ENCODE measurements at places on chromosomes 1 and 21.

DNA sequence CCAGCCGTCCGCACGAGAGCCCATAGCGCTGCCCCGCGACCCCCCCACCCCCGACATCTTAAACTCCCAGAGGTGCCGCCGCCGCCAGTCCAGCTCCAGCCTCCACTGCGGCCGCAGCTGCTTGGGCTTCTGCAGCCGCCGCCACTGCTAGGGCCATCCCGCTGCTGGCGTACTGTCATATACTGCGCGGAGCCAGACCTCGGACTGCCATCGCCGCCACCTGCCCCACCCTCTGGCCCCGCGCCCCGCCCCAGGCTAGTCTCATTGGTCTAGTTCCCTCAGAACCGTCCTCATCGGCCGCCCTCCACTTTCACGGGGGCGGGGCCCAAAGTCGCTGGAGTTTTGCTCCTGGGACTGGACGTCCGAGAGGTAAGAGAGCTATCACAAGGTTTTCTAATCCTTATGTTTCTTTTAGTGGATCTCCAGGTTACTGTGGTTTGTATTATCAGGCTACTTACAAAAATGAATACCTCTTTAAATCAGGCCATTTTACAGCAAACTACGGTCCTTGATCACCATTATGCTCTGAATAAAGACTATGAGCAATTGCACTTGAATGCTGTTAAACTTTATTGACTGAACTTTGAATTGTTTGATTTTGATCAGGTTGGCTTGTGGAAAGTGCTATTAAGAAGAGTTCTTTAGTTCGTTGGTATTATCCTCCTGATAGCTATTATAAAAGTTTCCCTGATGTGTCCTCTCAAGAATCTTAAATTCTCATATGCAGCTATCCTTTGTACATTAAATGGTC, 2.8 kb upstream of the CD1D start:
- DNase-seq: peak; percentile 91

- DNase-seq: no peak
These were observed 1147.3 kb downstream of the NCAM2 start for GRCh38 chr21:22145545-22145944.

- DNase-seq: no peak
These were observed 11.5 kb downstream of the YBEY start for GRCh38 chr21:46297338-46298271.

GRCh38 chr1:235106457-235106856, 22.2 kb downstream of the TOMM20 start:
- no peak for DNase-seq

- DNase-seq: no peak
These were observed 24.9 kb downstream of the NID1 start for GRCh38 chr1:236039740-236040685.

GRCh38 chr1:45490121-45490625, 790 bp downstream of the TESK2 start:
- no peak for DNase-seq

GRCh38 chr1:86381223-86381622, 14.9 kb downstream of the ODF2L start:
- DNase-seq: no peak

GRCh38 chr1:110152133-110152785, 2.0 kb downstream of the SLC6A17 start:
- no peak for DNase-seq

- no peak for DNase-seq
These were observed 125.1 kb downstream of the CACNA1E start for GRCh38 chr1:181608386-181608785.

DNA sequence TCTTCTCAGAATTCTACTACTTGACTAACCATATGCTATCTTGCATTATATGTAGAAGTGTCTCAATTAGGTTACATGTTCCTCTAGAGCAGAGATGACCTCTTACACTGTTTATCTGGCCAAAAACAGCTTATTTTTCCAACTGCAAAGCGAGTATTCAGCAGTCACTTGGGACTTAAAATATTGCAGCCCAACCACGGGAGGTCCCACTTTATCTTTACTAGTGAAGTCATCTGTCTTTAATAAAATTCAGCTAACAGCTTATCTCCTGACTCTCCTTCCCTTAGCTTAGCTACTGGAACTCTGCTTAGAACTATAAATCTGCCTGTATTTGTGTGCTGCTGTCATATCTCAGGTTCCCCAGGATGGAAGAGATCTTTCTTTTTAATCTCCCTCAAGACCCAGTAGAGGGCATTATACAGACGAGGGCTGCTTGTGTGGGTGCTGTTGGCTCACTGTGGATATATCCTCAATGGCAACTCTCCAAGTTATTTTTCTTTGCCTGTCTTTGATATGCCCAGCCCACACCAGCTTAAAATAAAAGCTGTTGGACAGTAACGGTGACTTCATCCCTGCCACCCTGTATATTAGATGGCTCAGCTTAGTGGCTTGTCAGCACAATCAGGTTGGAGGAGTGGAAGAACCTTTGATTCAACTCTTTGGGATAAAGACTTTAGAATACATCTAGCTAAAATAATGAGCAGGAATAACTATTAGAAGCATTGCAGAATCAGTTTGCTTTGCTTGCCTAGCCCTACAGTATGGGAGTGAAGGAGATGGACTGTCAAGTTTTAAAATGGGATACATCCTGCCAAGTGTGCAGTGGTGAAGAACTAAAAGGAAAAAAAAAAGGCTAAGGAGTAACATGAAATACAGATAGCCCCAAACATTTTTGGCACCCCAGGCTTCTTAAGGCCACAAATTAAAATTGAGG, 9.6 kb downstream of the ENSA start:
- DNase-seq: no peak

- no peak for DNase-seq
These were observed 206.4 kb upstream of the PTGFR start for GRCh38 chr1:78284354-78284753.

GRCh38 chr1:10765734-10766478, 30.5 kb downstream of the CASZ1 start:
- DNase-seq: no peak

DNA sequence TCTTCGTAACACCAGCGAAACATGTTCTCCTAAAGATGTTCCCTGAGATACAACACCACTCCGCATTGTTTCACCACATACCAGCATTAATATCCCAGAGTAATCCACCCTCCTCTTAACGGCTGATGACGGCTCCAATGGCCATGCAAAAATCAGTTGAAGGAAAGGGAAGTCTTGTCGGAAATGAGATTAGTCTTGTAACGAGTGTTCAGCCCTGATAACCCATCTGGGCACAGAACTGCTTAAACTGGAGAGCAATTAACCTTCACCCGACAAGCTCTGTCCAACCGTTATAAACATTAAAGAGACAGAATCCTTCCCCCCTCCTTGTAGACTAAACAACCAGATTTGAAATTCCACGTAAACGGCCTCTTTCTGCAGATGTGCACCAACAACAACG, 21.9 kb downstream of the ERG start:
- DNase-seq: no peak

DNA sequence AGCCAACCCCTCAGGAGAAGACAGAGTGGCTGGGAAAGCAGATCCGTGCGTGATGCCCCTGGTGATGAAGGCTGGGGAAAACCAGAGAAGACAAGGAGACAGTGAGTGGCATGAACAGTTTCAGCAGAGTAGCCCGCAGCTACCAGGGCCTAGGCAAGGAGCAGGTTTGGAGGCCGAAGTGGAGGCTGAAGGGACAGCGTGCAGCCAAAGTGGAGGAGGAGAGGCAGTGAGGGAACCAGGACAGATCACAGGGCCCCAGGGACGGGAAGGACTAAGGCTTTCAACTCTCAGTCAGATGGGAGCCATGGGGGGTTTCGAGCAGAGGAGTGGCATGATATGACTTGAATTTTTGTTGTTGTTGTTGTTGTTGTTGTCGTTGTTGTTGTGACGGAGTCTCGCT, 59.9 kb upstream of the SELENON start:
- DNase-seq: no peak

- no peak for DNase-seq
These were observed 37.9 kb downstream of the IL12RB2 start for GRCh38 chr1:67345556-67345955.

GRCh38 chr1:214241060-214241459, 39.9 kb upstream of the SMYD2 start:
- no peak for DNase-seq

- no peak for DNase-seq
These were observed 13.6 kb downstream of the PCNX2 start for GRCh38 chr1:233281711-233282581.

DNA sequence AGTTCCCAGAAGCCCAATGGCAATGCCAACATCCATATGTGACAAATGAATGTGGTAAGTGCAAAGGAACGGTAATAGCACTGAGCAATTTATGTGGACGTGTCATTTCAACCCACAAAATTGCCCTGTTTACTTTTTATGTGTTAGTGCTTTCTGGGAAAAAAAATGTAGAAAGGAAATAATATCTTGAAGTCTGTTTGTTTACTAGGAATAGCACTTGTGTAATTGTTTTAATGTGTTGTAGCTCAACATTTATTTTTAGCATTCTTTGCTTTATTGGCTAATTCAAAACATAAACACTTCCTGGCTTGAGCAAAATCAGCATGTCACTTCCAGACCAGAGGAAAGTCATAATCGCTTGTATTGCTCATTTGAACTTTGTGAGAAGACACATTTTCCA, 224.8 kb upstream of the KCNK2 start:
- DNase-seq: no peak

GRCh38 chr1:201828217-201828819, 639 bp upstream of the IPO9 start:
- DNase-seq: no peak

GRCh38 chr21:39660191-39660980, 47.6 kb downstream of the B3GALT5 start:
- peak; percentile 25 for DNase-seq

- DNase-seq: peak; percentile 34
These were observed 77.8 kb downstream of the ALPL start for GRCh38 chr1:21586846-21587601.

DNA sequence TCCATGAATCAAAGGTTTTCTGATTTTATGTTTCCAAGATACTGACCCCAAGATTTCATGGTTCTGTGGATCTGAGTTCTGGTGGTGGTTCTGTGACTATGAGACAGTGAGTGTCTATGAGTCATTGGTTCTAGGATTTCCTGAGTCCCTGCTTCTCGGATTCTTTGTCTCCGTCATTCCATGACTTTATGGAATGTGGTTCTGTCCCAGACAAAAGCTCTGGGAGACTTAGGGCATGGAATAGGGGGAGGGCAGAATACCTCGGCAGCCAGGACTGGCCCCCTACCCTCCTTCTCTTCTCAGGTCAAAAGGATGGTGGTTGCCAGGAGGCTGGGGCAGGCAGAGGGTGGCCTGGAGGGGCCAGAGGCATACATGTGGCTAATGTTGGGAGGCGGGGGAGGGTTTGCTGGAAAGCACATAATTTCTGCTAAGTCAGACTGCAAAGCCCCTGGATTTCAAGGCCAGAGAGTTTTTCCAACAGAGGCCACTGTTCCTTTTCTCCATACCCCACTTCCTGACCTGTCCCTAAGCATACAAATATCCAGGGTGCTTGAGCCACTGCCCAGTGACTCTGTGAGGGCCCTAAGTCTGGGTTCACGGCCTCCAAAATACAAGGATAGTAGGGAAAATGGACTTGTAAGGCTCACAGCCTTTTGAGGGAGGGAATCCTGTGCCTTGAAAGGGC, 17.2 kb downstream of the CDCP2 start:
- peak; percentile 43 for DNase-seq

DNA sequence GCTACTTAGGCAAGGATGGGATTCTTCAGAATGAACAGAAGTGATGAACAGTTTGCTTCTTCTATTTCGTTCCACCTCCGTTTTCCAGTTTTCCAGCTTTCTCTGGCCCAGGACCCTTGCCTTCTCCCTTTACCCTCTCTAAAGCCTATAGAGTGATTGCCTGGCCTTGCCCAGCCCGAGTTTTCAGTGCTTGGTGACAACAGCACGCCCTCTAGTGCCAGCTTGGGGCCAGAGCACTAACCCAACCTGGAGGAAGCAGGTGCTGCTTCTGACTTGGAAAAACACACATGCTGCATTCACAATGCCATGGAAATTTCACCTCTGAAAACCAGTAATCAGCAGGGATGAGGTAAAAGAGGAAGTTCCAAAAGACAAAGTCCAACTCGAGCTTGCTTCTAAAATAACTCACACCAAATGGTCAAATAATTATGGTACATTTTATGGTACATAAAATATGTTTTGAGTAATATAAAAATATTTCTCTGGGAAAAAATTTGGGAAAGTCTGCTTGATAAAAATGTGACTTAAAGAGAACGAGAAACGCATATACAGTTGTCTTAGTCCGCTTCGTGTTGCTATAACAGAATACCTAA, 26.1 kb downstream of the UBE2T start:
- DNase-seq: peak; percentile 90

- no peak for DNase-seq
These were observed 50.0 kb upstream of the TARDBP start for GRCh38 chr1:10962483-10962882.

GRCh38 chr1:997993-998744, 1.7 kb downstream of the HES4 start:
- DNase-seq: peak; percentile 74

DNA sequence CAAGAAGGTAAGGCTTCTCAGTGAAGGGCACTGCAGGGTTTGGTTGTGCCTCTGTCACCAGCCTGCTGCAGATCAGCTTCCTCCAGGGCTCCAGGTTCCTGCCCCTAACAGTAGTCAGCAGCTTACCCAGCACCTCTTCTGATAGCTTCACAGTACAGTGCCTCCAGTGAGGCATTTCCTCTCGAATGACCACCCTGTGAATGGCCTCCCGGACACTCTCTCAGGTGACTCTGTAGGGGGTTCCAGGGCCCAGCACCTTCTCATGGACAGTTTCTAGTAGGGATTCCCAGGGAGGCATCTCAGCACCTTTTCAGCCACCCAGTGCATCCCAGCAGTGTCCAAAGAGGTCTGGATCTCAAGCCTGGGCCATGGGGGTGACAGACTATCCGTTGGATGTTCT, 28.4 kb downstream of the USP48 start:
- no peak for DNase-seq

GRCh38 chr1:208997726-208998312, 585.7 kb upstream of the CAMK1G start:
- no peak for DNase-seq

DNA sequence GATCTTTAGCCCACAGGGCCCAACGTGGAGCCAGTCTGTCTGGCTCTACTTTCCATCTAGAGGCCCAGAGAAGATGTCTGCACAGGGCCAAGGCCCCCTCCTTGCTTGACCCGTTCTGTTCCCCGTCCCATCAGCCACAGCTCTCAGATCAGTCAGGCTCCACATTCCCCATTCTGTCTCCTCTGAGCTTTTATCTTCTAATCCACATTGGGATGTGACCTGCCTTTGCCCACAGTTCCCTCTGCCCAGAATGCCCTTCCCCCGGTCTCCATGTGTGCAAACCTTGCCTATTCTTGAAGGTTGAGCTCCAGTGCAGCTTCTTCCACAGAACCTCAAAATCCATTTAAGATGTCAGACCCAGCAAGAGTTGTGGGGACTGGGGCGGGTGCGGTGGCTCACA, 53.3 kb upstream of the WASF2 start:
- no peak for DNase-seq

DNA sequence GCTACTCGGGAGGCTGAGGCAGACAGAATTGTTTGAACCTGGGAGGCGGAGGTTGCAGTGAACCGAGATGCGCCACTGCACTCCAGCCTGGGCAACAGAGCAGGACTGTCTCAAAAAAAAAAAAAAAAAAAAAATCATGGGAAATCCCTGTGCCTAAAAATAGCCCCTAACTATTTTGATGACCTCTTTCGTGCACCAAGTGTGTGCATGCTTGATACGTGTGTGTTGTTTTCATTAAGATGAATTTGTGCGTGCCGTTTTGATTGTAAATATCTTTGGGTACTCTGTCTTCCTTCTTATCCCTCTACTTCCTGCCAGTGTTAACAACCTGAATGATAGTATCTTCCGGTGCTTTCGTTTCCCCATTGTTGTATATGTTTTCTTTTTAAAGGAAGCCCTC, 9.8 kb downstream of the CACYBP start:
- DNase-seq: no peak

- no peak for DNase-seq
These were observed 6.4 kb downstream of the TCHH start for GRCh38 chr1:152108882-152109222.
